ENCODE measurements at places on chromosomes 5 and 9.

GRCh38 chr5:8923526-8923925 is 622.3 kb downstream of the SEMA5A start:
- no peak for DNase-seq

DNA sequence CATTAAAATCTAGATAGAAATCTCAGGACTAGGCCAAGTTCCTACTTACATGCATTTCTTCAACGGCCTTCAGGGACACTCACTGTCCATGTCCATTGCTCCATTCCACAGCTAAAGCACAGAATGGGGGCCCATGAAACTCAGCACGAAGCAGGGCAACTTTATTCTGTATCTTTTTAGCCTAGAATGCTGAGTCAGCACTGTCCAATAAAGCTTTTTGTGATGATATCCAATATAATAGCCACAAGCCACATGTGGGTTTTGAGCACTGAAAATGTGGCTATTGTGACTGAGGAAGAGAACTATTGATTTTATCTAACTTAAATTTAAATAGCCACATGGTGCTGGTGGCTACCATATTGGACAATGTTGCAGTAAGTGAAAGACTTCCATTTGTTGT is 21.6 kb downstream of the OTP start:
- DNase-seq = no peak

DNA sequence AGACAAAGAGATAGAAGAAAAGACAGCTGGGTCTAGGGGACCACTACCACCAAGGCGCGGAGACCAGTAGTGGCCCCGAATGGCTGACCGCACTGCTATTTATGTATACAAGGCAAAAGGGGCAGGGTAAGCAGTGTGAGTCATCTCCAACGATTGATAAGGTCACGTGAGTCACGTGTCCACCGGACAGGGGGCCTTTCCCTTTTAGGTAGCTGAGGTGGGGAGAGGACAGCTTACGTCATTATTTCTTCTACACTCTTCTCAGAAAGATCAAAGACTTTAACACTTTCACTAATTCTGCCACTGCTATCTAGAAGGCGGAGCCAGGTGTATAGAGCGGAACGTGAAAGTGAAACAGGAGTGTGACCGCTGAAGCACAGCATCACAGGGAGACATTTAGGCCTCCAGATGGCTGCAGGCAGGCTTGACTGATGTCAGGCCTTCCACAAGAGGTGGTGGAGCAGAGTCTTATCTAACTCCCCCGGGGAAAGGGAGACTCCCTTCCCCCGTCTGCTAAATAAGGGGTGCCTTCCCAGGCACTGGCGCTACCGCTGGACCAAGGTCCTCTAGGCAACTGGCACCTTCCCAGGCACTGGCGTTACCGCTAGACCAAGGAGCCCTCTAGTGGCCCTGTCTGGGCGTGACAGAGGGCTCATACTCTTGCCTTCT is 6.1 kb upstream of the PRR16 start:
- DNase-seq = no peak

GRCh38 chr9:69093471-69094103 is 58.0 kb downstream of the FXN start:
- DNase-seq = no peak

DNA sequence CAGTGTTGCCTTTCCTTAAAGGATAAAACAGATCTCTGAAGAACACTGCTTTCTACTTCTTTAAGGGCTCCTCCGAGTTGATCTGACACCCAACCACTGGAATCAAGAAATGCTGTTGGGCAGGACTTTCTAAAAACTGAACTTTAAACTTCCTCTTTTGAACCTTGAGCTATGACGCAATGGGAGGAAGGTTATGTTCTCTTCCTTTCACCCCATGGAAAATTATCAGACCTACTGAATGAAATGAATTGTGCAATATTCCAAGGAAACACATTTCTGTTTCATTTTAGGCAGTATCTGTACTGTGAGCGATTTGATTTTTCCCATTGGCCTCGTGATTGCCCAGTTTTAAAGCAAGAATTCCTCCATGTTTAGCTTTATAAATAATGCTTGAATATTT is 206.0 kb upstream of the PRR16 start:
- DNase-seq = no peak

DNA sequence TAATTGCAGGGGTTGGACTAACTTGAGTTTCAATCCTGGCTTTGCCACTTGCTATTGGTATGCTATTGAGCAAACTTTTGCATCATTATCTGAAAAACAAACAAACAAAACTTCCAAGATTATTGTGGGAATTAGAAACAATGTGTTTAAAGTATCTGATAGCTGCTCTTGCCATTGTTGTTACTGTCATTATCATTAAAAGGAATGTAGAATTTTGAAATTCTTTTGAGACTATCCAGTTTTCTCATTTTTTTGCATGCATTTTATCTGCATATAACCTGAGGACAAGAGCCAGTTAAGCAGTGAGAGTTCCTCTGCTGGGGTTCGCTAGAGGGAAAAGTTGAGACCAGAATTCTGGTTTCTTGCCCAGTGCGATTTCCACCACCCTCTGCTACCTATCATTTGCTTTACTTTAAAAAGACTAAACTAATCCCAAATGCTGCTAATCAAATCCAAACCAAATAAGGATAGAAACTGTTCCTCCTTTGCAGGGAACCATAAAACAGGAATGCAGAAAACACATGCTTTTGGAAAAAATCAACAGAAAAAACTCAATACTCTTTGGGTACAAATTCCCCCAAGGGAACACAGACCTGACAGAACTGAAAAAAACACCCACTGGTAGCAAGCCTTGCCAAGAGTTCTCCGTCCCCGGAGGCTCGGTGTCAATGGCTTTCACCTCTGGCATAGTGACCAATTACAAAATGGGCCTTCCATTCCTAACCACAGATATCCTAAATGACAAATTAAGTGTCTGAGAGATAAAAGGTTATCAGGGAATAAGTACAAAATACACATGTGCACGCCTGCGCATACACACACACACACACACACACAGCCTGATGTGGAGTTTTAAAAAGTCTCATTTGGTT is 373.7 kb downstream of the ARL15 start:
- DNase-seq = peak; percentile 53

DNA sequence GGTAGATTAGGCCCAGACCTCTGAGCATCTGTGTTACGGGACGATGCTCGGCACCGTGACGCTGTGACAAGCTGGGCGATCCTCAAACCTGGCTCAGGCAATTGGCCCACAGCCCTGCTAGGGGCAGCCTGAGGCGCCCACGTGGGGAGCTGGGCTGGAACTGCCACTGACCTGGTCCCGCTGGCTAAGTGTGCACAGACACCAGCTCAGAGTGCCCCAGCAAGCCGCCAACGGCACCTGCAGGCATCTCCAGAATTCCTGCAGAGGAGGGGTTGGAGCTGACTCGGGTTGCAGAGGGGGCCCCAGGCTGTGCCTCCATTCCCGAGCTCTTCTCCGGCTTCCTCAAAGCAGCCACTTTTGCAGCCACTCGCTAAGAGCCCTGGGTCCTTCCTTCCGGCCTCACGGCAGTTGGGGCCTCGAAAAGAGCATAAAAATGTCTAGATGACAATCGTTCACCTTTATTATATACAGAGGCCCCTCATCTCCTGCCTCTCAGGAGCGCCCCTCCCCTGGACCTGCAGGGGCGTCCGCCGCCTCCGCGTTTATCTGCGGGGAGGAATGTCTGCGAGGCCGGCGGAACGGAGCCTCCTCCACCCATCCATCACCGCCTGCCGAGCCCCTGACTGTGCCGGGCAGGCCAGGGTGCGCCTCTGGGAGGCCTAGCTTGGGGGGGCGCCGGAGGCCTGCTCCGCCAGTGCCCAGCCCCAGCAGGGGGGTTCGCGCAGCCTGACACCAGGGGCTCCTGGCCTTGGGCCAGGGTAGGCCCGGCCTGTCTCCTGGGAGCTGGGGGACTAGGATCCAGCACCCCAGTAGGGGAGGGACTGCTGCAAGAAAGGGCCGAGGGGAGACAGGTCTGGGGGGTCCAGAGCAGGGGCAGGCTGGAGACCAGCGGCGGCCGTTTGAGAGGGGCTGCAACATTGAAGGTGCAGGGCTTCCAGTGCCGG is 144.9 kb downstream of the BARX1 start:
- DNase-seq = no peak

GRCh38 chr9:37511016-37512010 is 25.6 kb downstream of the POLR1E start:
- no peak for DNase-seq

- no peak for DNase-seq
Observed at GRCh38 chr9:111839987-111840386, 45.2 kb upstream of the SHOC1 start.

GRCh38 chr9:134138292-134138691 is 2.4 kb downstream of the WDR5 start:
- DNase-seq = no peak

- DNase-seq = no peak
Observed at GRCh38 chr5:42570966-42571960, 148.0 kb downstream of the GHR start.

- DNase-seq = no peak
Observed at GRCh38 chr5:67581203-67581602, 384.6 kb upstream of the CD180 start.

GRCh38 chr9:130681769-130682420 is 11.7 kb upstream of the EXOSC2 start:
- DNase-seq = no peak

DNA sequence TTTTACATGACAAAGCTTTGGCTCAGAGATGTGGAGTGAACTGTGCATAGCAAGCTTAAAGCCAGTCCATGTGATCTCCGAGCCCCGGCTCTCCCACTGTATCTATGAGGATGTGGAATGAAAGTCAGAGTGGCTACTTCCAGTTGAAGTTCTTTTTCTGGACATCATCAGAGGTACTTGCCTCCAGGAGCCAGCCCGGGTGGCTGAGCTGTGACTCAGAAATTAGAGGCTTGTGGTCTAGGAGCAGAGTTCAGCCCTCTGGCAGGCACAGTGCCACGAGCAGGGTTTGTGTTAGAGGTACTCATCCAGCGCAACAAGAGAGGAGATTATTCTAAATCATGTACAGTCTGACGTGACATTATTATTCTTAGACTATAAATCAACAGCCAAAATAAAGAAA is 322.5 kb downstream of the CDK5RAP2 start:
- DNase-seq = no peak

- no peak for DNase-seq
Observed at GRCh38 chr5:75584641-75585040, 26.6 kb upstream of the ANKDD1B start.

GRCh38 chr5:138372225-138372624 is 19.7 kb downstream of the KDM3B start:
- no peak for DNase-seq

DNA sequence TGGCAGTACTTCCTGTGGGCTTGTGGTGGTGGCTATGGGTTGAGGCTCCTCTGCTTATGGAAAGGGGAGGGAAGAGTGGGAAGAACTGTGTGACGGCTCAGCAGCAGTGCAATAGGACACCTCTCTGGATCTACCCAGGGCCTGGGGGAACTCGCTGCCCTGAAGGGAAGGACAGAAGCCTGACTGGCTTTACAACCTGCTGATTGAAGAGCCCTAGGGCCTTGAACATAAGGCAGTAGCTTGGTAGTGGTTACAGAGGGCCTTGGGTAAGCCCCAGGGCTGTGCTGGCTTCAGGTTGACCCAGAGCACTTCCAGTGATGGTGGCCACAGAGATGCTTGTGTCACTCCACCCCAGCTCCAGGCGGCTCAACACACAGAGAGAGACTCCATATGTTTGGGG is 5.5 kb downstream of the CCIN start:
- no peak for DNase-seq

DNA sequence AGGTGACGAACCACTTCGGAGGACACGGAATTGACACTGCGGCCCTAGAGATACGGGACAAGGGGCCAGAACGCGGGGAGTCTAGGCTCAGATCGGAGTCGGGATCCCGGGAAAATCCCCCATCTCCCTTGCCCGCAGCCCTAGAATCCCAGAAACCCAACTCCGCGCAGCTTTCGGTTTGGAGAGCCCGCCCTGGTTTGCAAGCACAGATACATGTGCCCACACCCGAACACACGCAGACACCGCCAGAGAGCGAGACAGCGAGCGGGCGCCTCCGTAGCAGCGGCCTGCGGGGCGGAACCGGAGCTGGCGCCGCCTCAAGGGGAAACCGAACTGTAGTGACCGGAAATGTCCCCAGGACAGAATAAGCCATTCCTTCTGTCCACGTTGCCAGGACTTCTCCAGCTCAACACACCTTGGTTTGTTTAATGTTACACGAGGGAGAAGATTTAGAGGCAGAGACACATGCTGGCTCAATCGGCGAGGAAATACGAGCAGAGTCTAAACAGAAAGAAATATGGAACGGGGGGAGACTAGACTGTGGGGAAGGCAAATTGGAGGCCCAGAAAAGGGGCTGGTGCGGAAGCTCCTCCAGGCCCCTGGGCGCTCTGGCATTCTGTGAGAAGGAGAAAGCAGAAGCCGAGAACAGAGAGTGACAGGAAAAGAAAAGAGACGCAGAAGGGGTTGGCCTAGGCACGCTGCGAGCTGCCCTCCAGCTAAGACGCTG is 2.9 kb upstream of the PAX5 start:
- DNase-seq = no peak

DNA sequence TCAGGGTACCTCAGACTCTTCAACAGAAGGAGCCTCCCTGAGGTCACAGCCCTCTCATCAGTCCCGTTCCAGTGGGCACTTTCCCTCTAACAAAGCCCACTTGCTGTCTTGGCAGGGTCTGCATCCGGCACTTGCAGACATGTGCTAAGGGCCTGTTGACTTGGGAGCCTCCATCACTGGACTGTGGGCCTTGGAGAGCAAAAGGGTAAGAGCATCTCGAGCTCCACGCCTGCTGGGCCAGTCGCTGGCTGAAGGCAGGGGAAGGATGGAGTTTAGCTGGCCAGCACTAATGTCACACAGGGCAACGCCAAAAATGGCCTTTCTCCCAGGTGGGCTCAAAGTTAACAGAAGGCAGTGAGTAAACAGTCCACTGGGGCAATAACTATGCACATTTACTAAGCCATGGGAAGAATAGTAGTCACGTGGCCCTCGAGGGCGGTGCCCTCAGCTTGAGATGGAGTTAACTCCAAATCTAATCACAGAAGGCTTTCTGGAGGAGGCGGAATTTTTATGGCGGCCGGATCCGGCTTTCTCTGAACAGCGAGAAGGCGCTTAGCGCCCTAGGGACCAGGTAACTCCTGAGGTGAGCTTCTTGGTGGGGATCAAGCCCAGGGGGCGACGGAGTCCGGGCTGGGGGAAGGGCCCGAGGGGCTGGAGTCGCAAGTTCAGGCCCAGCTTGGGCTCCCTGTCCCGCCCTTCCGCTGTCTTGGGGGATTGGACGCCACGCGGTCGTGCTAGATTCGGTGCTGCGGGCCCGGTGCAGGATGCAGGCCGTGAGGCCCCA is 2.0 kb upstream of the NSD1 start:
- DNase-seq = no peak

DNA sequence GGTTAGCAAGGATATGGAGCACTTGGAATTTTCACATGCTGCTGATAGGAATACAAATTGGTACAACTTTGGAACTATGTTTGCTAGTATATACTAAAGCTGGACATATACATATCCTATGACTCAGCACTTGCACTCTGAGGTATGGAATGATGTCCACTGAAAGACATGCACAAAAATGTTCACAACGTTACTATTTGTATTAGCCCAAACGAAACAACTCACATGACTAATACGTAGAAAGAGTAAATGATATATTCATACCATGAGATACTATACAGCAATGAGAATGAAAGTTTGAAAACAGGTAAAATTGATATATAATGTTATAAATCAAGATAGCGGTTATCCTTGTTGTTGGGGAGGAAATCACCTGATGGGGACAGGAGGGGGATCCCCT is 45.5 kb upstream of the CDC42SE2 start:
- no peak for DNase-seq

Data from fibroblast of skin of left biceps (primary cell).